ENCODE measurements at places on chromosomes 3 and 15.

- no peak for DNase-seq
Observed at GRCh38 chr3:50174517-50174895, 16.9 kb upstream of the GNAT1 start.

DNA sequence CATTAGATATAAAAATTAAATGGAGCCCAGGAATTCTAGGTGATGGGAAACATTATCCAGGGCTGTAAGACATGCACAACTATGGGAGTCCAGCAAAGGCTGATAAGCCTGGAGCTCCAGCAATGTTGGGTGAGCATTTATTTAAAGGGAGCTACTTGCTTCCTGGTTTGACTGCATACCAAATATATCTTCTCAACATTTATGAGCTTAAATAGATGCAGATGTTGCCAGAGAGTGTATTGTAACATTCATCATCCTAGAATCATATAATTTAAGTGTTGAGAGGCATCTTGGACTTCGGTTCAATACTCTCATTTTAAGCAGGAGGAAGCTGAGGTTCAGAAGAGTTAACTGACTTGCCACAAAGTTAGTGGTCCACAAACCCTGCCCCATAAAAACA is 12.2 kb upstream of the POLR2M start:
- no peak for DNase-seq

DNA sequence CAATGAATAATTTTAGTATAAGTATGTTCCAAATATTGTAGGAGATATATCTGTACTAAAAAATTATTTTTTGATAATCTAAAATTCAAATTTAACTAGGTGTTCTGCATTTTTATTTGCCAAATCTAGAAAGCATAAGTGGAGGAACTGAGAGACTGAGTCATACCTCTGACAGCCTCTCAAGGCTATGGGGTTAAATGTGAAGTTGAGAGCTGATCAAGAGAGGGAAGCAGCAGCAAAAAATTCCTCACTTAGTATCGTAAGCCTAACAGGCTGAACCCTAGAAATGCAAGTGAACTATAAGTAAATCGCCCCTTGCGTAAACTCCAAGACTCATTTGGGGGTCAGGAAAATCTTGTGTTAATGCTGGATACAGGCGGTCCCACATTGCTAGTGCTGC is 12.8 kb upstream of the TOPAZ1 start:
- no peak for DNase-seq

- no peak for DNase-seq
Observed at GRCh38 chr3:2247831-2248230, 149.2 kb downstream of the CNTN4 start.

DNA sequence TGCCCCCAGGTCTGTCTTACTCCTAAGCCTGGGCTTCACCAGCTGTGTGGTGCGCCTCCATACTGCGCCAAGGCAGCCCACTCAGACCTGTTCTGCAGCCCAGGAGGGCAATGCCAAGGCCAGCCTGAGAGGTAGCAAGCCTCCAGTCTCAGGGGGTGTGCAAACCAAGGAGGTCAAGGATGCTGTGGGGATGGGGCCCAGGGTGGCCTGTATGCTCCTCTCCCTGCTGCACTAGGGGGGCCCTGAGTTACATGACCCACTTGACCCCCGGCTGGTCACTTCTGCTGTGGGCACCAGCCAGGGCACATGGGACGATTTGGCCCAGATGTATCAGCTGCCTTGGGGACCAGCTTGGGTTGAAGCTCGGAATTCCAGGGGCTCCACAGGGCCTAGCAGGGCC is 70.0 kb upstream of the SLC6A6 start:
- no peak for DNase-seq

- DNase-seq: no peak
Observed at GRCh38 chr3:30082652-30083051, 523.7 kb upstream of the TGFBR2 start.

DNA sequence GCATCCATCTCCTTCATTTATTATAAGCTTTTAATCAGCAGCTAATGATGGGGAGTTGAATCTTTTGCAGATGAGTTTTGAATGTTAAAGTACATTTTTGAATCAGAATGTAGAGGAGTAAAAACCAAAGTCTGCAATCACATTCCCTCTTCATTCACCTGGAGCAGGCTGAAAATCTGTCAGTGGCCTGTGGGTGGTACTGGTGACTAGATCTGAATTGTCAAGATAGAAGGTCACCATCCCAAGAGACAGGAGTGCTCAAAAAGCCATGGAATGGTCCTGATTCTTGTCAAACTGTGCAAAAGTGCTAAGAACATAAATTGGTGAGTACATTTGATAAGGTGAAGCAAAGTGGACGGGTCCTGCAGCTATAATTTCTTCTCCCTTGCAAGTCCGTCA is 881.3 kb upstream of the NR2F2 start:
- DNase-seq: no peak

DNA sequence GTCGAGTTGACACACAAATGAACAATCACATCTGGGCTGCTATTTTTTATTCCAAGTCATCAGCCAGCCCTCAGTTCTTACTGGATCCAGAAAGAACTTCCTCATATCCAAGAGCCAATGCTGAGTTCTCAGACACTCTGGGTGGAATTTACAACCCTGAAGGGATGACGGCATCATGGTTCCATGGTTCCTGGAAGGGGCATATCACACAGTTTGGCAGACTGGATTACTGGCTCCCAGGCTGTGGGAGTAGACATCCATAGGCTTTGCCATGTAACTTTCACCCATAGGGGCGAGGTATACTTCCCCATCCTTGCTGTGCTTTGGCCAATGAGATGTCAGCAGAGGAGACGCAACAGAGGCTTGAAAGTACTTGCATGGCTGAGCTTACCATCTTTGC is 26.9 kb upstream of the KBTBD12 start:
- DNase-seq: no peak

DNA sequence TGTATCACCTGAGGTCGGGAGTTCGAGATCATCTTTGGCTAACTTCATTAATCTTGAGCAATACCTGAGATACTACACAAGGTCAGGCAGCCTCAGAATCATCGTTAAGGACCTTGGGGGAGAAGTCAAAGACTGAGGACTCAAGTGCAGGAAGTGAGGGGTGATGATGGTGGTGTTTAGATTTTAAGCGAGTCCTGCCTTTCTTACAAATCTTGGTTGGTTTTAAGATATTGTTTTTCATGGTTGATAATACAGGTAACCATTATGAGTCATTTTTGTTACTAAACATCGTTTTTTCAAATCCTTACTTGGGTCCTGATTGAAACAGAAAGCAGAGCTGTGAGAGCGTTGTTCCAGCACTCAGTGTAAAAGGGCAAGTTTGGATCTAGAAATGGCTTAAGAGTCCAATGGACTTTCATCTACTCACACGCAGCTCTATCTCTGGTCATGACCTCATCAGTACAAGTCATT is 4.1 kb downstream of the RASGRP1 start:
- DNase-seq: no peak

- DNase-seq: no peak
Observed at GRCh38 chr3:115931581-115931980, 308.3 kb downstream of the GAP43 start.

DNA sequence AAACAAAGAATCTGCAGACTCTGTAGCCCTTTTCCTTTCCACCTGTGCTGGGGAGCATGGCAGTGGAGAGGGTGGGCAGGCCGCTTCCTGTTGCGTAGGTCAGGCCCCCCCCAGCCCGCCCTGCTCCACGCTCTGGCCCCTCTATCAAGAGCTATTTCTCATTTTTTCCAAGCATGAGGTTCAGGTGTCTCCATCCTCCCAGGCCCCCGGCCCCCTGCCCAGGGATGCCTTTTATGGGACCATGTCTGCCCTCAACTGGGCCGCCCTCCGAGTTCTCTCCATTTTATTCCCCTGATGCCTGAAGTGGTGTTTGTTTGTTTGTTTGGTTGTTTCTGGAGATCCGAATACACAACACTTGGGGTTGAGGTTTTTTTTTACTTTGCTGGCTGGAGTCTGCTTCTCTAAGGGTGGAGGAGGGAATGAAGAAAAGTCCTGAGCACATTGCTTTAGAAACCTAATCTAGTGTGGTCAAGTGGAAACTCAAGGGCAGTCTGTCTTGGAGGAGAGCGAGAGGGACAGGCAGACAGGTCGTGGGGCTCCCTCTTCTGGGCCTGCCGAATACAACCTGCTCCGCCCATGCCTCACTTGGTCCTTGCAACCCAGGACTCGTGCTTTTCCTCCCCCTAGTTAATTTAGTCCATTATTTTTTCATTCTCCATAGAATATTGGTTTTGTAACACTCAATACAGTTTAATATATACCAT is 176.5 kb upstream of the LYSMD4 start:
- DNase-seq: no peak

DNA sequence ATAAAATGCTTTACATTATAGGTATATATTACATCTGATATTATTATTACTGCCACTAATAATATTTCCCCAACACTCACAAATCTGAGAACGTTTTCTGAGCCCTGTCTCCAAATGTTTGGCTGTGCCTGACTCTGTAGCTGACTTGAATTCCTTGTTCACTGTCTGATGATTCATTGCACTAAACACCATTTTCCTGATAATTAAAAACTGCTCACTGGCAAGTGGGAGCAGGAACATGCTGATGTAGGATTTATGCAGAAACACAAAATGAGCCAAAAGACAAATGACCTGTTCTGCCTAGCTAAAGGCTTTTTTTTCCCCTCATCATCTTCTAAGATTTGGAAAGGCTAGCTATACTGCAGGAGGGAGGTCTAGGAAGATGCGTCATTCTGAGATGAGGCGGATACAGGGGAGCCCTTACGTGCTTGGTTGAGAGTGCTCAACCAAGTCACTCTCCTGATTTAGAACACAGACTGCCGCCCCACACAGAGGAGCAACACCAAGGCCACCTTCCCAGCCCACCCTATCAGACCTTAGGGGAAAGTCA is 380.7 kb downstream of the EPHB1 start:
- no peak for DNase-seq

DNA sequence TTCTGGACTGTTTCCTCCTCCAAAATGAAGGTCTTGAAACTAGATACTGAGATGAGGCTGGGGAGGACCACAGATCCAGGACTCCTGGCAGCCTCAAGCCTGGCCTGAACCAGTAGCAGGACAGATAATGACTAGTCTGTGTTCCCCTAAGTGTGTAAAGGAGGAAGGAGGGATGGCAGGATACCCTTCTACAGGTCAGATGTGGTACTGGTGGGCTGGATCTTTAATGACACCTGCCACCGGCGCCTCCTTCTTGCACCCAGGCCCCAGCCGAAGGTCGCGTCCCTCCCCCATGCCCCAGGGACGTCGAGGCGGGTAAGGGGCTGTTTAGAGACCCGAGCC is 556 bp downstream of the USP19 start:
- DNase-seq: no peak

DNA sequence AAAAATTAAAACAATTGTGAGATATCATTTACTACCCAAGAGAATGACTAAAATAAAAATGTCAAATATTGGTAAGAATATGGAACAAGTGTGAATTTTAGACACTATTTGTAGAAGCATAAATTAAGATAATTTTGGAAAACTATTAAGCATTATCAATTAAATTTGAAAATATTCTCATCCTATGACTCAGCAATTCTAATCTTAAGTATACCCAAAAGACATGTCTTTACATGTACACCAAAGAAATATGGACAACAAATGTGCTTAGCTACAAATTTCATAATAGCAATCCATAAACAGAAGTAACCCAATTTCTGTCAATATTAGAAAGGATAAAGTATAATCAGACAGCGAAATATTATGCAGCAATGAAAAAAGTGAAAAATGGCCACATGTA is 1032.2 kb upstream of the SEMA6D start:
- no peak for DNase-seq

- DNase-seq: no peak
Observed at GRCh38 chr3:123113889-123114450, 47.1 kb downstream of the PDIA5 start.

- no peak for DNase-seq
Observed at GRCh38 chr15:31483053-31483985, 156.7 kb downstream of the KLF13 start.

DNA sequence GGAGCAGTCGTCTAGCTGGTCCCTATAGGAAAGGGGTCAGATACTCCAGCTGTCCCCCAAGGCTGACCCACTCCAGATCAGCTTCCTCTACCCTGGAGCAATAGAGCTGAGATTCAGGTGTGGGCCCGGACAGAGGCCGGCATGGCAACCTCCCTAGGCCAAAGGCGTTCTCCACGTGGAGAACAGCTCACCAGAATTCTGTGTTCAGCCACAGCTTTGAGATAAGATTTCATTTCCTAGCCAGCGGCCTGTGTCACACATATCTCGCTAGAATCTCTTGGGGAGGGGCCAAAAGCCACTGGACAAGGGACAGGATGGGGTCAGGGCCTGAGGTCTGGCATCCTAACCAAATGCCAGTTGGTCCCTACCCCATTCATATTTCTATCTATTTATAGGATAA is 20.1 kb downstream of the SRGAP3 start:
- no peak for DNase-seq

- DNase-seq: no peak
Observed at GRCh38 chr15:42723068-42723467, 13.9 kb downstream of the CDAN1 start.

DNA sequence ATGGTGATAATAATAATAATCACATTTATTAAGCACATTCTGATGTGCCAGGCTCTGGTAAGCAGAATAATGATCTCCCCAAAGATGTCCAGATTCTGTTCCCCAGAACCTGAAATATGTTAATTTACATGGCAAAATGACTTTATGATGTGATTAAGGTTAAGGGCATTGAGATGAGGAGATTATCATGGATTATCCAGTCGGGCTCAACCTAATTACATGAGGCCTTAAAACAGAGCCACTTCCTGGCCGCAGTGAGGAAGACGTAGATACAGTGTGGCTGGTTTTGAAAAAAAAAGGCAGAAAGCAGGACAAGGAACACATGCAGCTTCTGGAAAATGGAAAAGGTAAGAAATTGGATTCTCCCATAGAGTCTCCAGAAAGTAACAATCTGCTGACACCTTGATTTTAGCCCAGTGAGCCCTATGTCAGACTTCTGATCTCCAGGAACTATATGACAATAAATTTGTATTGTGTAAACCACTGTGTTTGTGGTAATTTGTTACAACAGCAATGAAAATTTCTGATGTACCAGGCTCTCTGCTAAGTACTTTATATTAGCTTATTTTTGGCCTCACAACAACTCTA is 126.7 kb downstream of the ALCAM start:
- no peak for DNase-seq

DNA sequence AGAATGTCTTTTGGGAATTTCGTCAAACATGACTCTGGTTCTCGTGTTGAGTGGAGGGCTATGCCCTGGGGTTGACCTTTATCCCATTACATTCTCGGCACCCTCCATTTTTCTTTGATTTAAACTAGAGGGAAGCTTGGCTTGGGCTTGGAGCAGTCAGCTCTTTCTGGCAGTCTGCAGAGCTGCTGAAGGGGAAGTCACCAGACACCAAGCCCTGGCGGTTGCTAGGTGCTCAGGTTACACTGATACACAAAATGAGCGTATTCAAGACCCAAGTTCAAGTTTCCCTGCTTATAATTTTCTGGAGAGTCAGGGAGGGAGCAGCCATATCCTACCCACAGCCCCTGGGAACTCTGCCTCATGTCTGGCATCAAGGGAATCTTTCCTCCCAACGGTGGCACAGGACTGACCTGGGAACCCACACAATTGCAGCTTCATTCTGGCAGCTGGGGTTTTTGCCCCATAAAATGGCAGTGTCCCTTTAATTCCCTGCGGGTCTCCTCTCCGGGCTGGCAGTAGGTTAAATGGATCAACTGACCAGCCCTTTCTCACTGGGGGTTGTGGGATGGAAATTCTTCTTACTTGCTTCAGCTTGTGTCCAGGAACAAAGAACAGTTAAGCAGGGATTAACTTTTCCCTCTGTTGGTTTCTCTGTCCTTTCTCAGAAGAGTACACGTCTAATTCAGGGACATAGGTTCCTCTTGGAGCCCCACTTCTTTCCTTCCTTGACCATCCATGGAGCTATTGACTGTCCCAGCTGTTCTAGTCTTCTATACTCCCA is 110.0 kb upstream of the DLG1 start:
- DNase-seq: no peak
